ENCODE measurements at places on chromosomes 11 and 22.

- DNase-seq, result no peak
Measured at GRCh38 chr11:5351208-5351607, at the start of gene OR51B6. Gene OR51B6, plus strand, starts transcription at chr11:5351508. Its CDS starts 0 bp downstream, at chr11:5351508.

DNA sequence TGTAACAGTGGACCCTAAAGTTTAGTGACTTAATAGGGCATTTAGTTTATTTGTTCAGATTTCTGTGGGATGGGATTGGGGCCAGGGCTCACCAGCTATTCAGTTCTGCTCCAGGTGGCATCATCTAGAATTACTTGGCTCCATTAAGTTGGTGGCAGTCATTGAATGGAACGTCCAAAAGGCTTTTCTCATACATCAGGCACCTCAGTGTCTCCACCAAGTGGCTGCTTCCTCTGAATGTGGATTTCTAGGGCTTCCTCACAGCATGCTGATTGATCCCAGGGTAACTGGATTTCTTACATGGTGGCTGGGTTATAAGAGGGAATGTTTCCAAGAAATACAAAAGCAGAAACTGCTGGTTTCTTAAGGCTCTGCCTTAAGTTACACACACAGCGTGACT, 34.7 kb downstream of the USP47 start:
- no peak for DNase-seq

DNA sequence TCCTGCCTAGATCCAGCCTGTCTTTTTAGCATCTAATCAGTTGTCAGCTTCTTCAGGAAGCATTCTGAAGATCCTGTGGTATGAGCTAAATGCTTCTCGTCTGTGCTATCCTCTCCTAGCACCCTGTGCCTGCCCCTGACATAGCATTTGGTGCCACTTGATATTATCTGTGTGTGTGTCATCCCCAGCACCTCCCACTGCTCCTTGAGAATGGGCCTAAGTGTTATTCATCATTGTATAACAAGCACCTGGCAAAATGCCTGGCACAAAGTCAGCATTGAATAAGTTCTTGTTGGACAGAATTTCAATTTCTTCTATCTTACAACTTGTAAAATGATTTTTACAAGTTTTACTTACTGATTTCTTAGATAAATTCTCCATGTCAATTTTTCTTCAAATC, 28.1 kb upstream of the OLFML1 start:
- DNase-seq, result no peak

GRCh38 chr11:96272529-96273222, 70.3 kb downstream of the MAML2 start:
- no peak for DNase-seq

- DNase-seq, result no peak
Measured at GRCh38 chr11:34488855-34489557, 24.6 kb downstream of the ELF5 start.

DNA sequence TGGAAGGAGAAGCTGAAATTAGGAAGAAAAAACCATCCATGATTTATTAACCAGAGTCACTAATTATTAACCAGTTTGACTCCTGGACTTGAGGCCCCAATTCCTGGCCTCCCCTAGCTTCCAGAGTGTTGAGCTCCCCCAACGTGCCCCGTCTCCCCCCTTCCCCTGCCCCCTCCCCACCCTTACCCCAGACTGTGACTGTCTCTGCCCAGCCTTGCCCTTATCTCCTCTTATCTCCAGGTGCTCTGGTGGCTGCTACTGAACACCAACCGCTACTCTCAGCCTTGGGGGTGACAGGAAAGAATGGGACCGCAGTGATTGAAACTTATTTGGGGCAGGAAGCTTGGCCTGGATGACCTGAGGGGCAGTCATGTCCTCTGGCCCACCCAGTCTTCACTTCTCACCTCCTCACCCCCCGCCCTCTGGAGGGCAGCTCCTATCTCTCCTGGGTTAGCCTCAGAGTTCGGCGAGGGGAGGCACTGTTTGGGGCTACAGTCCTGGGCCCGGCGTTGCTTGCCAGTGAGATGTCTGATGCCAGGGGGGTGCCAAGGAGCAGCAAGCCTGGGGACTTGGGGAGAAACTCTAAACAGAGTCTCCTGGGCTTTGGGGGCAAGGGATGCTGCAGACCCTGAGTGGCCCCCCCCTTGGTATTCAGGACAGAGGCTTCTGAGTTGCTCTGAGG, 15.5 kb downstream of the NECTIN1 start:
- DNase-seq, result no peak

DNA sequence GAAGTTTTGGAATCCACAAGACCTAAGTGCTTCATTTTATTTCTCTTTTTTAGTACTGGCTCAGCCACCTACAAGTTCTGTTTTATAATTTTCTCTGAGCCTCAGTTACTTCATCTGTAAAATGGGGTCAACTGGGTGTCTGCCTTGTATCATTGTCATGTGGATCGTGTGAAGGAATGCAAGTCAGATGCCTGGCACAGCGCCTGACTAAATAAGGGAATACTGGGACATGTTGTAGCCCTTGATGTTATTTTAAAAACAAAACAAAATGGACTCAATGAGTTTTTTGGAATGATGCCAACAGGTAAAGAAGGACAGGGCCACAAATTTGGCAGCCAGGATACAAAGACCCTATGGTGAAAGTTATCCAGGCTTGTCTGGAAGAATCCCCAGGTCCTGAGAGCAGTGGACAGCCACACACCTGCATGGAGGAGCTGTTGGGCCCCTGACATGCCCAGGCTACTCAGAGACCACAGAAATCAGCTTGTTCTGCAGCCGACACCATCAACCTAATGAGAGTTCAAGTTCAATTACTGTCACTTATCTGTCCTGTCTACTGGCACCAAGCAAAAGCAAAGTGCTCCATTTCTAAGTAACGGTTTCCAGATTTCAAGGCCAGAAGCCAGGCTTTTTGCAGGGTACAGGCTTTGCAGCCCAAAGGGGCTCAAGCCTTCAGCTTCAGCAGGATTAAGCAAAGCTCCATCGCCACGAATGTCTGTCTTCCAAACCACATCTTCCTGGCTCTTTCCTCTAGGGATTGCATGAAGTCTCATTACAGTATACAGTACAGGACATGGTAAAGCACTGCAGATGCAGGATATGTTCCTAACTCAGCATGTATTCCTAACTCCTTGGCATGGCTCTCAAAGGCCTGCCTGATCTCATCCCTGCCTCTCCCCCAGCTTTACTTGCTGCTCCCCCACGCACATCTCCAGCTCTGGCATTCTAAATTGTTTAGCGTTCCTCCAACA, 18.4 kb downstream of the DKK3 start:
- DNase-seq, result no peak

DNA sequence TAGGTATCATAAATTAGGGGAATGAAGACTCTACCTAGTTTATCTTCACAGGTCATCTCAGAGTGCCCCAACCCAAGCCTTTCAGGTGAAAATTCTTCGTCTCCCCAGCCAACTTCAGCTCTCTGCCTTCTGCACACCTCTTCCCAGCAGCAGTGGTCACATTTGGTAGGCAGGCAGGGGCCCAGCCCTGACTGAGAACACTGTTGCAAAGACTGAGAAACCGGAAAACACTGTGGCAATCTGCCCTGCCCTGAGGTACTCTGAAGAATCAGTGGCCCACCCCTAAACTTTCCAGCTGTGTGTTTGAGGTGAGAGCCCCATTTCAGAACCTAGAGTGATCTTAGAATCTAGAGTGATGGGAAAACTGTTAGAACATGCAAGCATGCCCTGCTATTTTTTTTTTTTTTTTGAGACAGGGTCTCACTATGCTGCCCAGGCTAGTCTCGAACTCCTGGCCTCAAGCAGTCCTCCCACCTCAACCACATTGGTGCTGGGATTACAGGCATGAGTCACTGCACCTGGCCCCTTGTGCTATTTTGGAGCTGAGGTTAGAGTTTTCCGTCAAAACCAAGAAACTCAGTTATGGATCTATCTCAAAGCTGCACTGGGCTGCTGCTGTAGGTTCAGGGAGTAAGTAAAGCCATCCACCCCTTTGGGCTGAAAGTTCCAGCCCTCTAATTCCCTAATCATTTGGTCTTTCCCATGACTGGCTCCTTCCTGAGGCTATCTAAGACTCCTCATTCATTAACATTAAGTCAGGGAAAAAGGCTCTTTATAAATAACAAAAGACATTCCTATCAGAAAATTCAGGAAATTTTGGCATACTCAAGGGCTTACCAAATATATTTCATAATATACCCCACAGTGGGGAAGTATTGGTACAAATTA, 1.7 kb upstream of the LDHA start:
- peak; percentile 21 for DNase-seq

- no peak for DNase-seq
Measured at GRCh38 chr11:73406131-73406530, 29.9 kb downstream of the RELT start.

DNA sequence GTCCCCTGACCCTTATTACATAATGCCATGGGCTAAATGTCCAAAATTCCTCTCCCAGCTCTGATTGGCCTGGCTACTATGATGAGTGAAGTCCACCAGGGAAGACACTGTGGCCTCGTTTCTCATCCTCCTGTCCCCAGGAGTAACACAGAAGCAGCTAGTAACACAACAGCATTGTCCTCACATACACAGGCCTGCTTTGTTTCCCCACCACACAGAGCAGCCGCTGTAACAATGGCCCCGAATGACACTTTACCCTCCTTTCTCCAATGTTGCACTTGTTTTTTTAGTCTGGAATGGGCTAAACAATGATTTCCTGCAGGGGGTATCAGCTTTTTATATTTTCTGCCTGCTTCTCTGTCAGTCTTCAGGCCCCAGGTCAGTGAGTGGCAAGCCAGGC, at the start of gene PRR5L:
PRR5L (plus strand) TSS at position 363 of the 400 bp plus-strand sequence. CDS start 104,834 bp downstream, outside the sequence.
- DNase-seq, result no peak

GRCh38 chr11:107182978-107183377, 164.7 kb upstream of the GUCY1A2 start:
- DNase-seq, result no peak

GRCh38 chr11:79094616-79095015, 346.2 kb downstream of the TENM4 start:
- no peak for DNase-seq

- DNase-seq, result no peak
Measured at GRCh38 chr11:42524534-42525227, 787.1 kb upstream of the API5 start.

All from stimulated activated CD4-positive, alpha-beta T cell treated with anti-CD3 and anti-CD28 coated beads, TNF-alpha, amount 100 ng/mL, for 24 hours (primary cell).